ENCODE measurements at places on chromosomes 3 and 15.

- no peak for DNase-seq
These were observed 133.3 kb upstream of the ADPGK start for GRCh38 chr15:72916897-72917296.

DNA sequence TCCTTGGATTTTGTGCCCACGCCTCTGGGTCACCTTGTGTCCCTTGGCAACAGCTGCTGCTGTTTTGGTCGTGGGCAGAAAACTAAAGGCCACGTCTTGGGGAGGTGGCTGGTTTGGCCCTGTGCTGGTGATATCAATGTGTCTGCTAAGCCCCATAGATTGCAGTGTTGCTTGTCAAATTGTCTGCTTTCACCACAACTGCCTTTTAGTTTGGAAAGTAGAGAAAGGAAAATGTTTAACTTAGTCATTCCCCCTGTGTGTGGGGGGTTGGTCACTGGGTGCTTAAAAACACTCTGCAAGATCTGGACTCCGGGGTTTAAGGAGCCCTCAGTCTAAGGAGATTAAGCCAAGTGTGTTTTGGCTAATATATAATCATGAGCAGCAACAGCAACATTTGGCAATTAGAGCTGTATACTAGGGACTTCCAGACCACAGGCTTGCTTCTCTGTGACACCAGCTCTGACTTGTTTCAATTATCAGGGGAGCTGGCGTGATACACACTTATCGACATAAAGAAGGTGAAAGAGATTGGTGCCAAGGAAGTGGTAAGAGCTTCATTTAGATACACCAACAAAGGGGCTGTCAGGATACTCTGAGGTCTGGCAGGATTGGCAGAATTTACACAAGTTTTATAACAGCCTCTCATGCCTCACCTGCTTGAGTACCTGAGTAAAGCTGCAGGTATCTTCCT, 3.5 kb downstream of the SMAD3 start:
- DNase-seq, result no peak

DNA sequence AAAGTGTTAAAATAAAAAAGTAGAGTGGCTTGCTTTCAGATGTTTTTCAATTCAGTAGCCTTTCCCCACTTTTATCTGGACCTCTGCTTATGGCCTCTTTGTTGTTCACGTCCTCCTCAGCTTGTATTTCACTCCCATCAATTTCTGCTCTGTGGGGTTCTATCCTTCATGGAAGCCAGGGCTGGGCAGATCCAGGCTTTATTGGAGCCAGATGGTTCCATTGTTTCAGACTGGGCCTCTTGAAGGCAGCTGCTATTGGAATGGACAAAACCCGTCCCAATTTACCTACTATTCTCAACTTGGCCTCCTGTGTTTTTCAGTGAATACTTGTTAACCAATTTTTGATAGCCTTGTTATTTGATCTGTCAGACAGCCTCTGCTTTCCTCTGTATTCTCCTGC, 10.9 kb upstream of the AADACL2 start:
- DNase-seq, result no peak

DNA sequence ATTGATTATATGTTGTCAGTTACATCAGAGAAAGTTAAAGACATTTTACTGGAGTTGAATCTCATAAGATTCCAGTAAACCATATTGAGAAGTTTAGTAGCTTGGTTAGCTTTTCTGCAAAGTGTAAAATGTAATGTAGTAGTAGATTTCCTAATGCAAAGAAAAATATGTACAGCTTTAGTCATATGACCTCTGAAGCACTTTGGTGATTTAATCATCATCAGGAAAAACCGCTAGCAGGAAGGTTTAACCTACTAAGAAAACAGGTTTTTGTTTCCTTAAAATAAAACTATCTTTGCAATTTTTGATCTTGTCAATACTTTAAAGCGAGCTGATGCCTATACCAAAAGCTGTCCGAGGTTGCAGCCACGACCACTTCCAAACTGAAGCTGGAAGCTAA, 364.6 kb upstream of the ZNF385D start:
- DNase-seq, result no peak

GRCh38 chr3:31572236-31573004, 39.7 kb downstream of the STT3B start:
- no peak for DNase-seq

DNA sequence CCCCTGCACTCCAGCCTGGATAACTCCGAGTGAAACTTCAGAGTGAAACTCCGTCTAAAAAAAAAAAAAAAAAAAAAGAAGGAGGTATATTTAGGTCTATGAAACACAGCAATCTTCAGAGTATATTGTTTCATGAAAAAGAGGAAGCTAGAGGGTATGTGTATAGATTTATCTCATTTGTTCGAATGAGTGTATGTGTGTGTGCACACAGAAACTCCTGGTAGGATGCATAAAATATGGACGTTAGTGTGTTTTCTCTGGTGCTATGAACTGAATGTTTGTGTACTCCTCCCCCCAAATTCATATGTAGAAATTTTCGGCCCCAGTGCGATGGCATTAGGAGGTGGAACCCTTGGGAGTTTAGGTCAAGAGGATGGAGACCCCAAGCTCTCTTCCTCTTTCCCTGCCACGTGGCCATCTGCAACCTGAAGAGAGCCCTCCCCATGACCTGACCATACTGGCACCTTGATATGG, 98.6 kb upstream of the KLF13 start:
- DNase-seq, result no peak
